ENCODE measurements at places on chromosomes 1 and 21.

DNA sequence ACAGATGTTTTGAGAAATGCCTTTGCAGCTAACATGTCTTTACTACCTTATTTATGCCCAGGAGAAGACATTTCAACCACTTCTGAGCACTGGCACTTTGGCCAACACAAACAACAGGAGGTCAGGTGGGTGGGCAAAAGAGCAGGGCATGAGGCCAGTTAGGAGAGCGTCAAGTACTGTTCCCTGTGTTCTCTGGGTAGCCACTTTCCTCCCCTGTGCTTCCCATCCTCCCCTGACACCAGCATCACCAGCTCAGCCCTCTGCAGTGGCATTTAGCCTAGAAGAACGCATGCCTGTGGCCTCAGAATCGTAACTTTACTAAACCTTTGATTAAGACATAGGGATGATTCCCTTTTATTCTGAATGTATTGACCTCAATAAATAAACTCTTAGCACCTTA, 18.3 kb downstream of the BTG2 start:
- DNase-seq, result no peak

- peak; percentile 27 for DNase-seq
Observed at GRCh38 chr1:41072051-41072450, 50.5 kb upstream of the SLFNL1 start.

DNA sequence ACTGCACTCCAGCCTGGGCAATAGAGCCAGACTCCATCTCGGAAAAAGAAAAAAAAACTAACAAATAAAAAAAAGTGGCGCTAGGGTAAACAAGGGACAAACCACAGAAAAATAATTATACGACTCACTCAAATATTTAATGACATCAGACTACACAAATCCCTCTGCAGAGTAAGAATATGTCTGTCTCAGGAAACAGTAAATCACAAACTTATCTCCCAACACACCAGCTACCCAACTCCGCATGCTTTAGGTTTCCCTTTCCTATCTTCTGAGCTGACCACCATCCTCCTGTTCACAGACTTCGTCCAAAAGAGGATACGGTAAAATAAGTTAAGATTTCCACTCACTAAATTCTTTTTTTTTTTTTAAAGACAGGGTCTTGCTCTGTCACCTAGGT, 16.2 kb downstream of the WDR47 start:
- no peak for DNase-seq

DNA sequence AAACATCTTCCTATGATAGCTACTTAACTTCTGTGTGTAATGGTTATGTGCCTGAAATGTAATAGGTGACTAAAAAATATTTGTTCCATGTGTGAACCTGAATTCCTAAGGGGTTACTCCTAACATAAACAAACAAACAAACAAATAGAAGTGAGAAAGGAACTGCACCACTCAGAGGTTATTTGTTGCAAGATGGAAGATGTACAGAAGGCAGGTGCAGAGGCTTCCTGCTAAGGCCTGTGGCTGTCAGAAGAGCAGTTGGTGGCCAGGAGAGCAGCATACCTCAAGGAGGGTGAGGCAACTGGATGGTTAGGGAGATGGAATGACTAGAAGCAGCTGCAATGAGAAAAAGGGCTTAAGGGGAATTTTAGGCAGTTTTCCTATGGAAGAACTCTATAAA, 940.6 kb downstream of the TTLL7 start:
- no peak for DNase-seq

DNA sequence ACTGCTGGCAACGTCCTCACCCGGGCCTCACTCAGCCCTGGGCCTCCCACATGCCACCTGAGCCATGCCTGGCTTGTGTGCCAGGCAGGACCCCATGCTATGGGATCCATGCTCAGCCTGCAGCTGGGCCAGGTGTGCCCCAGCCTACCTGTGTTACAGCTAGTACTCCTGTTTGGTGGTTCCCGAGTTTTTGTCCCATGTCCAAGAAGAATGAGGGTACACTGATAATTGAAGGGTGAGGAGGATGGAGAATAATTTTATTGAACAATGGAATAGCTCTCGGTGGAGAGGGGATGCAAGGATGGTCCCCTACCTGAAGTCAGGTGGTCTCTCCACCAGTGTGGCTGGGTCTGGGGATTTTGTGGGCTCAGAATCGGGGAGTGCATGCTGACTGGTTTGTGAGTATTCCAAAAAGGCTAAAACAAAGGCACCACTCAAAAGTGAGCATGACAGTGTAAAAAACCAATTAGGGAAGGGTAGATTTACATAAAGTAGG, 137.9 kb downstream of the TNFSF18 start:
- no peak for DNase-seq

GRCh38 chr1:60762911-60763310, 319.4 kb upstream of the NFIA start:
- no peak for DNase-seq

- no peak for DNase-seq
Observed at GRCh38 chr1:6497215-6497866, 5.9 kb upstream of the PLEKHG5 start.

DNA sequence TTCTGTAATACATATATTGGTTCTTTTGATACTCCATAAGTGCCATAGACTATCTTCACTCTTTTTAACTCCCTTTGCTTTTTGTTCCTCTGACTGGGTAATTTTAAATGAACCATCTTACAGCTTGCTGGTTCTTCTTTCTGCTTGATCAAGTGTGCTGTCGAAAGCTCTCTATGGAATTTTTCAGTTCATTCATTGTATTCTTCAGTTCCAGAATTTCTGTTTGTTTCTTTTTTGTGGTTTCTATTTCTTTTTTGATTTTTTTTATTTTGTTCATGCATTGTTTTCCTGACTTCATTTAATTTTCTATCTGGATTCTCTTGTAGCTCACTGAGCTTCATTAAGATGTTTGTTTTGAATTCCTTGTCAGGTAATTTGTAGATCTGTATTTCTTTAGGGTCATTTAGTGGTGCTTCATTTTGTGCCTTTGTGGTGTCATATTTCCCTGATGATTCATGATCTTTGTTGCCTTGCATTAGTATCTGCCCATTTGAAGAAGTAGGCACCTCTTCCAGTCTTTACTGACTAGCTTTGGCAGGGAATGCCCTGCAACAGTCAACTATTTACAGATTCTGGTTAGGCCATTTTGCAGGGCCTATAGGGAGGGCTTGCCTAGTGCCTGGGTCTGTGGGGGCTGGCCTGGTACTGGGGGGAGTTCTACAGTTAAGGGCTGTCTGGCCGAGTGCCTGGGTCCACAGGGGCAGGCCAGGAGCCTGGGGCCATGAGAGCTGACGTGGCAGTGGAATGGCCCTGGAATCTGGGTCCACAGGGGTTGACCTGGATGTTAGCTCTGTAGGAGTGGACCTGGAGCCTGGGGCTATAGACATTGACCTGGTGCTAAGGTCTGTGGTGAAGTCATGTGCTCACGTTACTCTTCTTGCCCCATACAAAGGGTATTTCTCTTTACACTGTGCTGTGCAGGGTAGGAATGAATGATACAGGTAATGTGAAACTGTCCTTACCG, 89.7 kb downstream of the MAGI3 start:
- no peak for DNase-seq

- no peak for DNase-seq
Observed at GRCh38 chr1:223622132-223622842, 43.2 kb downstream of the CAPN8 start.

DNA sequence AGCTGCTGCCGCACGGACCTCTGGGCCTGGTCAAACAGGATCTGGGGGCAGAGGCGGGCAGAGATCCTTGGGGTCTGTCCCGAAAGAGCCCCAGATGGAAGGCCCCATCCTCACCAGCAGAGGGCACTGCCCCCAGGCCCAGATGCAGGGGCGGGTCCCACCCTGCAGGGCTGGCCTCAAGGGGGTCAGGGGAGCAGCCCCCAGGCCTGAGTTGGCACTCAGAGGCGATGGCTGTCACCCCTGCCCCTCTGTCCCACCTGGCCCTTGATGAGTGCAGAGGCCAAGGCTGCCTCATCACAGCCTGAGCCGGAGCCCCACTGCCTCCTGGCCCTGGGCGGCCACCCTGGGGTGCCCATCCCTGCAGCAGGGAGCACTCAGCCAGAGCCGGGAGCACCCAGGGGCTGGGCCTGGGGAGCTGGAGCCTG, 5.7 kb downstream of the ACAP3 start:
- DNase-seq, result no peak

GRCh38 chr1:28195780-28196179, 19.3 kb upstream of the PTAFR start:
- DNase-seq, result no peak

- DNase-seq, result no peak
Observed at GRCh38 chr1:94980582-94981574, 54.0 kb upstream of the CNN3 start.

- DNase-seq, result peak; percentile 20
Observed at GRCh38 chr1:241156231-241156965, 200.6 kb downstream of the RGS7 start.

DNA sequence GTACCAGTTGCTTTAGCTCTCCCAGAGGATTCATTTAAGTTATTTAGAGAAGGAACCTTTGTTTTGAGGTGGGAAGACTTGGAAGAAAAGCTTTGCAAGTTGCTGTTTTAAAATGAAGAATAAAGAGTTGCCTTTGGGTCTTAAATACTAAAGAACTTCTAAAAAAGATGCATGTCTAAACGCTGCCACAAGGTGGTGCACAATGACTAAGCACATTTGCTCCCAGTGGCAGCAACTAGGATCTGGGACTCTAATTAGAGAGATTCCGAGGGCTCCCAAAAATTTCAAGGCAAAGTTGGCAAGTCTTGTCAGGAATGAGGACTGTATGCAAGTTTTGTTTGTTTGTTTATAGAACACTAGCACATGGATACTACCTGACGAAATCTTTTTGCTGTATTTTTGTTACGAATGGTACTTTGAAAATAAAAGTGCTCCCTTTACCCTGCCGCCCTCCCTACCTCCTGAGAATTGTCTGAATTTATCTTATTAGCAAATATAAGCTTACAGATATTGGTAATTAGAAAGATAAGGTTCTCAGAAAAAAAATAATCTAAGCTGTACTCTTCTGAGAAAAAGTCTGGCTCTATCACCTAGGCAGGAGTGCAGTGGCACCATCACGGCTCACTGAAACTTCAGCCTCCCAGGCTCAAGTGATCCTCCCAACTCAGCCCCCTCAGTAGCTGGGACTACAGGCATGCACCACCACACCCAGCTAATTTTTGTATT, 121.8 kb downstream of the HFM1 start:
- peak; percentile 47 for DNase-seq

DNA sequence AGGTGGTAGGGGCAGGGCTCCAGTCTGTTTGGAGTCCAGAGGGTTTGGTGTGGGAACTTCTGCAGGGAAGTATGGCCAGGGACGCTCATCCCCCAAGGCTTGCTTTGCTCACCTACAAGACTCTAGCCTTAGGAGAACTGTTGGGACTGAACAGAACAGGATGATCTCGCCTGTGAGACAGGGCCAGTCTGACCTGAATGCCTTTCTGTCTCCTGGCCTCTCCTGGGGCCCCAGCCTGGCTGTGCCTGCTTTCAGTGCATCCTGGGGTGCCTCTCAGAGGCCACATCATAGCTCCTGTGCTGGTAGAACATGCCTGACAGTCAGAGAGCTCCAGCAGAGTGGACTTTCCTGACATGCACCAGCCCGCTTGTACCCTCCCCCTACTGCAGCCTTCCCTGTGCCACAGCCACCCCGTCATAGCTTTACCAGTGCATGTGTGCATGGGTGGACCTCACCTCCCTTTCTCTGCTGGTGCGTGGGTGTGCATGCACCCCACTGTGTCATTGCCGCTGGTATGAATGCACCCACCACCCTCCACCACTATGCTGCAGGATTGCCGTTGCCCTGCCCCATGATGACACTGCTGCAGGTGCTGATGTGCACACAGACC, 165.8 kb downstream of the GIPC2 start:
- DNase-seq, result no peak

GRCh38 chr1:25131794-25132193, 100.5 kb downstream of the SYF2 start:
- DNase-seq, result no peak

DNA sequence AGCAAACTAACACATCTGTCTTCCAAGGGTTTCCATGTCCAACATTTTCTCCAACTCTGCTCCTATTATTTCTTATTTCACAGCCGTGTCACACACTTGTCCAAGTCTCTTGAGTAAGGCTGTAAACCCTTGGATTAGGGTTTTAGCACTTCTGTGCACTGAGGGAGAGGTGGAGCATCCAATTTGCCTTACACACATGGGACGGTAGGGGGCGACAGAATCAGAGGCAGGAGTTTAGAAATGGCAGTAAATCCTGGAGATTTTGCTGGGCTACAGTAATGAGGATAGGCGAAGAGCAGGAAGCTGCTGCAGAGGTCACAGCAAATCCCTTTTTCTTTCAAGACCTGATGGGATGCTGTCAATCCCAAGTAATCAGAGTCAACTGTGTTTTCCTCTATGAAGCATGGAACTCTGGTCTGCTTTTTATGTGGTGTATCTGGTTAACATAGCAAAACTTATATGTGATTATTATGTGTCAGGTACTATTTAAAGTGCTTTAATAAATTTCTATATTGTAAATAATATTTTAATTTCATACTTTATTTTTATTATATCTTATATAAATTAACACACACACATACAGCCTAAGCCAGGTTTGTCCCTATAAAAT, 15.4 kb upstream of the LCE5A start:
- no peak for DNase-seq

DNA sequence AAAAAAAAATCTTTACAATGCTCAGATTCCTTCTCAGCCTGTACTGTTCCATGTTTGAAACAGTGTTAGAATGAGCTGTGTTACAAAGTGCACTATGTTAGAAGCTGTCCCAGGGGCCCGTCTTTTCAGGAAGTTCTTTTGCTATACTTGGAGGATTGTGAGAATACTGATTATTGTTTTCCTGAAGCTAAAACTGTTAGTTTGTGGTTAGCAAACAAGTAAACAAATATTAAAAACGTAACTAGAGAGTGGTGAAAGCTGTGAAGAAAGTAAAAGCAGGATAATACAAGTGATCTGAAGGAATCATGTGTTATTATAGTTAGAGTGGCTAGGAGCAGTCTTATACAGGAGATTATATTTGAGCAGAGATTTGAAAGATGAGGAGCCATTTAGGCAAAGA, 35.6 kb downstream of the CAMSAP2 start:
- no peak for DNase-seq

DNA sequence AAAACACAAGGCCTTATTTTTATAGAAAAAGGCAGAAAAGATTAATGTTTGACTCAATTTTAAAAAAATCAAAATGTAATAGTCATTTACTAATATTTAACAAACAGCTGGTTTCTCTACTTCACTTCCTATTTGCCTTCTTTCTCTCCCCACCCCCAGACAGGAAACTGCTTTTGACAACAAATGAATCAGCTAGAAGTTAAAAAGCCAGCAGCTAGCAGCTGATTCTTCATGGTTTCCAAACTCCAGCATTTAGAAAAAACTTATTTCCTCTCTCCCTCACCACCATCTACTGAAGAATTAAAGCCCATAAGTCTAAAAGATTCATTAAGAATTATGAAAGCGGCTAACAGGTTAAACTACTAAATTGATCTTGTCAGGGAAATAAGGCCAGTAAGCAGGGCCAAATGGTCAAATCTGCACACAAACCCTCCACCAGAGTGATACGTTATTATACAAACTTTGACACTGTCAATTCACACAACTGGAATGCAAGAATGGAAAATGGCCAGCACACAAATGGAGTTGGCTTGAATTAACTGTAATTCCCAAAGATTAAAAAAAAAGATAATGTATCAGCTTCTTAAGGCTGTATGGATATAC, 4.0 kb downstream of the WDR26 start:
- no peak for DNase-seq

GRCh38 chr1:5751163-5751540, 241.1 kb downstream of the NPHP4 start:
- DNase-seq, result no peak

- DNase-seq, result peak; percentile 16
Observed at GRCh38 chr1:236753516-236753915, 41.6 kb upstream of the MTR start.
